ENCODE measurements at places on chromosomes 5 and 9. TPM values are rescaled to one million over a fixed set of nuclear protein-coding genes. Genes with fewer than 3 reads are reported as not detected.

DNA sequence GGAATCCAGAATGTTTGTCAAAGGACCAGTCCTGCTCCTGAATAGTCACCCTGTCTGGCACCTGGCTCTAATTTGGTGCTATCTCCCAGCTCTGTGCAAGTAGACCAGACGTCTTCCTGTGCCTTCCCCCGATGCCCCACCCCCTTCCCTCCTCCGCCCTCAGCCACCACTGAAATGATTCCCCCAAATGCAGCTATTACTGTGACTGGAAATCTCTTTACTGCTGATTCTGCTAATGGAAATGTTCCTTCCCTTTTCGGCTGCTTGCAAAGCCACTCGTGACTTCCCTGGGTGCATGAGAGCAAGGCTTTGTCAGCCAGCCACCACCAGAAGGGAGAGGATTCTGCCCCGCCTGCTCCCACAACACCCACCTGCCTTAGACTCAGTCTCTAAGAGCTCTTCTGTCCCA, 11.4 kb downstream of the ASTN2 start:
- DNase-seq, result no peak

DNA sequence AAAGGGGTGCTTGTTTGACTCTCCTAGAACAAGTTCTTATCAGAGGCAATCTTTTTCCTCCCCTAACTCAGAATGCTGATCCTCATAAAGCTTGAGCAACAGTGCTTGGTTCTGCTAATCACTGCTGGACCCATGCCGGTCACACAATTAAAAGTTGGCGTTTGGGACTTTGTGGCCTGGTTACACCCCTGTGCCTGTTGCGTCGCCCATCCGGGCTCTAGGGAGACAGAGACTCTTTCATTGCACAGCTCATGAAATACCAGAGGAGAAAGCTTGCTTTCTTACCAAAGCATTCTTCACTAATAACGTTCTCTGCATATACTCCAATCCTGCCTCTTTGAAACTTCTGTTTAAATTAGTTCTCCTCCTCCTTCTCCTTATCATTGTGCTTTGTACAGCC, 301.1 kb downstream of the NR3C1 start:
- no peak for DNase-seq

ITGA2 gene
- total RNA-seq, result 19.2 TPM

OTULINL gene
- total RNA-seq, result 63.1 TPM

TPM2 gene
- 25.9 TPM for total RNA-seq

CAMK4 gene
- total RNA-seq, result 1.8 TPM

- DNase-seq, result no peak
Observed at GRCh38 chr9:124761710-124762109, 9.4 kb downstream of the NR6A1 start.

DNA sequence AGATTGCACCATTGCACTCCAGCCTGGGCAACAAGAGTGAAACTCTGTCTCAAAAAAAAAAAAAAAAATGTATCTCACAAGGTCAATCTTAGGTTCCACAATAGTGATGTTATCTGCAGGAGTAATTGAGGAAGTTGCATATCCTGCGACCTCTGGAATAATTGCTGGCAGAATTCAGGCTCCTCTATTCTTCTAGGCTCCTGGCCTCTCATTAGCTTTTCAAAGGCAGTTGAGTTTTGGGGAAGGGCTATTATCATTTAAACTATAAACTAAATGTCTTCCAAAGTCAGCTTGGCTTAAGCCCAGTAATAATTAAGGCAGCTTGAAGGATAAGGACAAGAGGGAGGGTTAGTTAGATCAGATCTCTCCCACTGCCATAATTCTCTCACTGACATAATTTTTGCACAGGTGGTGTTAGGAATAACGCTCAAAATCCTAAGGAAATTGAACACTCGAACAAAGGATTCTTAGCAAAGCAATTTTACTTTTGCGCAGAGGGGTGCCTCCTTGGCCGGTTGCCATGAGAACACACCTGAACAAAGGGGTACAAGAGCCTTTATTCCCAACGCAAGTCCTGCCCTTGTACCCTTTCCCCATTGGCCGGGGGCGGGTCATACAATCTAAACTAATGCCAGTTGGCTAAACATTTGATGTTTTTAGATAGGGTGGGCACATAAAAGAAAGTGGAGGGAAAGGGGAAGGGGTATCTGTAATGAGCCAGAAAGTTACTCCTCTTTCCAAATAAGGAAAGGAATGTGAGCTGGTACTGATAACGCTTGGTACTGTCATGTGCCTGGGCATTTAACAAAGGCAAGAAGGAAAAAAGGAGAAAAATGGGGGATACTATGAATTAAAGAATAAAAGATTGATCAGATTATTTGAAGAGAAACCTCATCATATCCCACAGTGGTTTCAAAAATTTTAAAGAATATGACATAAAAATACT, 106.4 kb upstream of the CCNG1 start:
- DNase-seq, result no peak

DNA sequence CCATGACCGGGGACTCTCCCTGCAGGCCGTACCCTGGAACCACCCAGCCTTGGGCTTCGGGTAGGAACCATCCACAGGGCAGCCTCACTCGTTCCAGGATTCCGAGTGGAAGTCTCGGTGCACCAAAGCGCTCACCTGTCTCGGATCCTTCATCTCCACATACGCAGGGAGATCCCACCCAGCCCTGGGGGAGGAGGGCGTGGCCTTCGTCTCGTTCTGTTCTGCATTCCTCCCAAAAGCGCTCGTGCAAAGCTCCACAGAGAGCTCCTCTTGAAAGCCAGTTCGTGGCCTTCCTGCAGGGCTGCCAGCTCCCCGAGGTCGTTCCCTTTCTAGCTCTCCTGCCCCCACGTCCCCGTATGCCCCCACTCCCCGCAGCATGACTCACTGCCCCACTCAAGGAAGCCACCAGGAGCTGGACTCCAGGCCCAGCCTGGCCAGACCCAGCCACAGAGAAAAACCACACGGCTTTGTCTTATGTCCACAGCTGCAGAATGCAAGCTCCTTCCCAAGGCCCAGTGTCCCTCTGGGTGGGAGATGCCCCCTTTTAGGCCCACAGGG, 65.0 kb upstream of the SARDH start:
- no peak for DNase-seq

- DNase-seq, result no peak
Observed at GRCh38 chr9:89342213-89342612, 23.9 kb downstream of the SECISBP2 start.

- no peak for DNase-seq
Observed at GRCh38 chr5:66232706-66233445, 88.8 kb downstream of the SREK1 start.

DNA sequence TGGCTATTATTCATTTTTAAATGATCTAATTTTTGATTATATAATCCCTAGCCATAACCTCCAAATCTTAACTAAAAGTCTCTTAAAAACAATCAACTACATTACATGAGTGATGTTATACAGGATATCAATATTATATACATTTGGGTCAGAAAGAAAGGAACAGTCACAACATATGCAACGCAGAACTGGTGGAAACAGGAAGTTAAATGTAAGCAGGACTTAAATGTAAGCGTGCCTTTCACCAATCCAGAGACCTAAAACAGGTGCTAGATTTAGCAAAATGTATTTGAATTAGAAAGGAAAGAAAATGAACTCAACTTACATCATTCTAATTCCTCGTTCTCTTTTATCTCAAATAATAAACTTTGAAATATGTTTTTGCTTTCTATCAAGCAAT, 738.5 kb downstream of the PTPRD start:
- DNase-seq, result no peak

DNA sequence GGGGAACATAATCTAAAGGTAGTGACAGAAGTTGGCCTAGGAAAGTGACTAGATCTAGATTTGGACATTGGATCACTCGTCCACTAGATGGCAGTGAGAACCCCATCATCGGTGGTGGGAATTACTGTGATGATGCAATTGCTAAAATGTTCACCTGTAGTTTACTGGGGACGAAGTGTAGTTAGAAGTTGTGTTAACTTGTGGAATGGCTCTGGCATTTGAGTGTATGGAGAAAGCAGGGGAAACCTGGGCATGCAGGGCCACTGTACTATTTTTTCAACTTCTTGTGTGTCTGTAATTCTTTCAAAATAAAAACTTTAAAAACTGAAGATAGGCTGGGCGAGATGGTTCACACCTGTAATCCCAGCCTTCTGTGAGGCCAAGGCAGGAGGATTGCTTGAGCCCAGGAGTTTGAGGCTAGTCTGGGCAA, 75.5 kb downstream of the PHAX start:
- peak; percentile 55 for DNase-seq

- DNase-seq, result no peak
Observed at GRCh38 chr9:120538339-120538738, 41.6 kb downstream of the CDK5RAP2 start.

- DNase-seq, result no peak
Observed at GRCh38 chr5:38420691-38421390, 135.6 kb downstream of the LIFR start.

- no peak for DNase-seq
Observed at GRCh38 chr9:82599336-82599949, 463.5 kb downstream of the RASEF start.

DNA sequence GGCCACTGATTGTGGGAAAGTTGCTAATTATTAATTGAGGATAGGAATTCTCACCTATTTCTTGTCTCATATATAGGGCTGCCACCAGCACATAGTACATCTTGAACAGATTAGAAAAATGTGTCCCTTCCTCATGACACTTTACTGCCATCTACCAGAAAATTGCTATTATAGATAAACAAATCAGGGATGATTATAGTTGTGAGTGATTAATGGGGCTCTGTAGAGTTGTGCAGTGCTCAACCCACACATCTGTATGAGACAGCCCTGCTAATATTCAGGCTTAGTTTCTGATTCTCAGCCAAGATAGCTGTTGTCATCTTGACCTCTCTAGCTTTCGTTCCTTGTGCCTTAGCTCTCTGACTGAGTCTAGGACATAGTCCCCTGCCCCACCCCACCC, 373.3 kb downstream of the TLE4 start:
- no peak for DNase-seq

DNA sequence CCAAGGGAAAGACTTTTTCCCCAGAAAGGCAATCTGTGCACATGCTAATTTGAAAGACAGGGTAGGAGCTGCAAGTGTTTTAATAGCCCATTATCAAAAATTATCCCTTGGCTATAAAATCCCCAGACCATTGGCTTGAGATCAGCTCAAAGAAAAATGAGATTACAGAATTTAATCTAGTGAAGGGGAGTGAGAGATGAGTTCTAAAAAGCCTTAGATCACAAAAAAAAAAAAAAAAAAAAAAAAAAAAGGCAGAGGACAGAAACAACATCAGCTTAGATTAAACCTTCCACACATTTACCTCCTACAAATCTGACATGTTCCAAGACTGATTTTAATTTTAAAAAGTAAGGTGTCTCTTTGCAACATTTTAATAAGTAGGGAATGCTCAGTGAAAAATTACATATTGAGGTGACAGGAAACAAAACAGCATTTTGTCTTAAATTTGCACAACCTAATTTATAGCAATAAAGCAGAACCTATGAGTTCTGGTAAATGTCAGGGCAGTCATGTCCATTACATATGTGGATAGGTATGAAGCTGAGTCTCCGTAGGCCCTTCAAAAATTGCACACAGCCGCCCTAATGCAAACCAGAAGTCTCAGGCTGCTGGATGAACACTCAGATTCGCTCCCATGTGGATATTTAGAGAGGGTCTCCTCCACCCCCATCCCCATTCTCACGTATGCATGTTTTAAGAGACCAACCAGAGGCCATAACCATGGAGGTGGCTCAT, 43.4 kb downstream of the NFIB start:
- no peak for DNase-seq

BTNL9 gene
- total RNA-seq, result 4.9 TPM

DNA sequence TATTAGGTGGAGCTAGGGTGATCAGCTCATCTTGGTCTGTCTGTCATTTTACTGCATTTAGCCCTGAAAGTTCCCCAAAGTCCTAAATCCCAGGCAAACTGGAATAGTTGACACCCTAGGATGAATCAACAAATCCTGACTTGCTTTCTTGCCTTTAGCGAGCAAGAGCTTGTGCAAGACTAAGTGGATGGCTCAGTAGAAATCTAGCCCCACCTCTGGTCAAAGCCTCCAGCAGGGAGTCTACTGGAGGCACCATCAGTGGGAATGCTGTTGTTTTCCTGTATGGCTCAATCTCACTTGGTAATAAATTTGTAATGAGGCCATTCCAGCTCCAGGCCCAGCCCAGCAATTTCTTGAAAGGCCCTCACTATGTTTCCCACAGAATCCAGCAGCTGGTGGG, 43.7 kb upstream of the TRPC7 start:
- DNase-seq, result no peak

DNA sequence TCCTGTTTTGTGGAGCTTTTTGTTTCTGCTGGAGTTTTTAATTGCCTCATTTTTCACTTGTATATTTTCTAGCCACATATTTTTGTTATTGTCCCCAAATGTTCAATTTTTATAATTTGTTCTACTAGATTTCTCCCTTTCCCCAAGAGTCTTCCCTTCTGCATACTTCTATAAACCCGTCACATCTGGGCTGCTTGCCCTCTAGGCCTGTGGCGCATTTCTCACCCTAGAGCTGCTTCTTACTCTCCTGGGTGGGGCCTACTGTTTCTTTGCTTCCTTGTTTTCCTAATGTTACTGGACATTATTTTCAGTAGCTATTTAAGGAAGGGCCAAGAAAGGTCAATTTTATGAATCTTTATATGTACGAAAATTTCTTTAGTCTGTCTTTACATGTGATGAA, 51.5 kb downstream of the NXNL2 start:
- DNase-seq, result no peak

CKMT2 gene
- 2.0 TPM for total RNA-seq

DNA sequence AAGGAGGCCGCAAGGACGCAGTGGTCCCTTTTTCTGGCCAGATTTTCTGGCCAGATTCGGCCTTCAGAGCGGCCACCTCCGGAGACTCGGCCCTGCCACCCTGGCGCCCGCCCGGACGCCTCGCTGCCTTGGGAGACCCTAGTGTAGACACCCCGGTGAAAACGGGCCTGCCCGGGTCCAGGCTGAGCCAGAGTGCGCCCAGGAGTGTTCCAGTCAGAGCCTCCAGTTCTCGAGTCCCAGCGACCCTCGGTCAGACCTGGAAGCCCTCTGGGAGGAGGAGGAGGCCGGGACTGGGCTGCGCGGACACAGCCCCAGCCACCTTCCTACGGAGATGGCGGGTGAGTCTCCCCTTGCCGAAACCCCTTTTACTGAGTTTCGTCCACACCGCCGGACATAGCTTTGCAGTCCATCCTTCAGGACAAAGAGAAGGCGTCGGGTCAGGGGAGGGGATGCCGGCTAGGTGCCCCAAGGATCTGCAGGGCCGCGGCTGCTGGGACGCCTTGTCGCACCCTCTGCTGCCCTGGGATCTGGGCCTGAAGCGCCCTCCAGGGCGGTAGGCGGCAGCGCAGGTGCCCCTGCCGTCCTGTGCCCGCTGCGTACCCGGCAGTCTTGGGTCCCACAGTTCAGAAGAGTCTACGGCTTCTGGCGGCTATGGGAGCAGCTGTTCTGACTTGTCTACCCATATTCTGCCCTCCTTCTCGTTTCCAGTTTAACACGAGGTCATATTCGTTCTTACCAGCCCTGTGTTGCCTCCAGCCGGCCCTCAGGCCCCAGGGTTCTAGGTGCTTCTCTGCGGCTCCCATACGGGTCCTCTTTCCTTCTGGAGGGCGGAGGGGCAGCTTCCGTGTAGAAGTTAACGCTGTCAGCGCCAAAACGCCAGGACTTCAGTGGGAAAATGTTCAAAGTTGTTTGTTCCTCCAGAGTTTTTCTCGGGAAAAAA, 1771.7 kb upstream of the CDH9 start:
- DNase-seq, result no peak

- peak; percentile 72 for DNase-seq
Observed at GRCh38 chr5:170638454-170639220, 134.8 kb downstream of the KCNIP1 start.
